NCI-H1092 treated with DMSO at 0.1 percent for 48 hours (cell line): ENCODE measurements at places on chromosomes 7 and 10.
A peak's percentile ranks its signal among the peaks of the same experiment; 100 is the strongest.

DNA sequence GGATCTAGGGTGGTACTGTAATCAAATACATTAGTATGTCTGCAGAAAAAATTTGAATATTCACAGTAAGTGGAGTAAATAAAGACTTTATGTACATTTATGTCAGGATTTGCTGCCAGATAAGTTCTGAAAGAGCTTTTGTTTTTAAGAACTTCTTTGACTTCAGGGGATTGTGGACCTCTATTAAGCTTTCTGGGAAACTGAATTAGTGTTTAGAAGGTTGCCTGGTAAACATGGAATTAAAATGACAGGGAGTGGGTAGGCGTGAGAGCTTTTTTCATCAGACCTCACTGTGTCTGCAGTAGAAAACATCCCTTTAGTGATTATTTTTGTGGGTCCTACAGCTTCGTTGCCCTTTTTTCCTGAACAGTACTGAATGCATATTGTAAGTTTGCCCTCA lies 15.7 kb downstream of the SDHAF3 start:
- DNase-seq: no peak

- DNase-seq: no peak
Observed at GRCh38 chr7:72924386-72924732, 536 bp upstream of the POM121 start.

GRCh38 chr10:88428442-88428841 lies 154.7 kb downstream of the RNLS start:
- DNase-seq: peak; percentile 20

DNA sequence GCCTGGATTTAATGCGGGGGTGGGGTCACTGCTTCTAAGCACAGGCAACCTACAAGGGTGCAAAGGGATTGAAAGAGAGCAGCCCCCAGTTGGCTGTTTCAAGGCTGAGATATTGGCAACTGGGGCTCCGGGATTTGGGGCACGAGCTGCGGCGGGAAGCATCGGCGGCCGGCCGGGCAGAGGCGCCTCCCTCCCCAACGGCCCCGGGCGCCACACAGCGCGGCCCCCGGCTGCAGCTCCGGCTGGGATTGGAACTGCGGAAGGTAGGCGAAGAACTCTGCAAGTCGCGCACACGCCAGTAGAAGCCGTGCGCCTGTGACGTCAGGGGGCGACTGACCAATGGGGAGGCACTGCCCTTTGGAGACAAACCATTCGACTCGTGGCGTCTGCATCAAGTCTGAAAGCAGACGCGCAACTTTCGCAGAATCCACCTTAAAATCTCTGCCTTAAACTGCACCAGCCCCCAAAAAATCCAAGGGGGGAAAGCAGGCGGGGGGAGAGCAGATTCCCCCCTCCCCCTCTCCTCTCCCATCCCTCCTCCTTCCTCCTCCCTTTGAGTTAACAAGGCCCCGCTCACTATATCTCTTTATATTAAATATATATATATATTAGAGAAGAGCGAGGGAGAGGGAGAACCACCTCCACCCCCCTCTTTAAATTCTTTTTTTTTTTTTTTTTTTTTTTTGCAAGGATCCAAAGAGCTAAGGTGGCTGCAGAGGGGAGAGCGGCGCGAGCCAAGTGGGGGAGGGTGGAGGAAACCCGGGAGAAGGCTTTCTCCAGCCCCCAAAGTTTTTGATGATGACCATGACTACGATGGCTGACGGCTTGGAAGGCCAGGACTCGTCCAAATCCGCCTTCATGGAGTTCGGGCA lies at the start of gene DLX6:
DLX6 (plus strand) TSS at position 371 of the 872 bp plus-strand sequence; CDS start at position 796, 425 bp downstream.
- peak; percentile 97 for DNase-seq
